ENCODE measurements at places on chromosomes 2 and 18.

DNA sequence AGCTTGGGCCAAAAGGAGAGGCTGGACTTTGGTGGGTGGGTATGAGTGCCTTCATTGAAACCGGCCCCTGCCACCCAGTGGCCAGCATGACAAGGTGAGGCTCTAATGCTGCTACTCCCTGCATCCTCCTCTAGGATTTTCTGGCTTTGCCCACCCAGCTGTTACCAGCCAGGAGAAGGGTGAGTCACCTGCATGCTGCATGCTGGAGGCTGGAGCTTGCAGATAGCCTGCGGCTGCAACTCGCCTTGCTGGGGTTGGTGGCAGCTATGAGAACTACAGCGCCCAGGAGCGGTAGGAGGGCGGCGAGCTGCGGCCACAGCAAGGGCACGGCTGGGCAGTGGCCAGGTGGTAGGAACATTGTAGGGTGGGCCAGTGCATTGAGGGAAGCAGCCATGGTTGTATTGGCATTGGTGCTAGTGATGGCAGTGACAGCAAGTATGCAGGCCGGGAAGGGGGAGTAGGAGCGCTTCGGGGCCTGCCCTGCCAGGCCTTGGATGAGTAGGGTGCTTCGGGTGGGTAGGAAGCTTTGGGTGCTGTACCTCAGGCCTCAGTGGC lies 75.4 kb upstream of the SLC35G4 start:
- no peak for DNase-seq

GRCh38 chr2:190182071-190182524 lies 119.6 kb upstream of the MSTN start:
- DNase-seq = no peak

DNA sequence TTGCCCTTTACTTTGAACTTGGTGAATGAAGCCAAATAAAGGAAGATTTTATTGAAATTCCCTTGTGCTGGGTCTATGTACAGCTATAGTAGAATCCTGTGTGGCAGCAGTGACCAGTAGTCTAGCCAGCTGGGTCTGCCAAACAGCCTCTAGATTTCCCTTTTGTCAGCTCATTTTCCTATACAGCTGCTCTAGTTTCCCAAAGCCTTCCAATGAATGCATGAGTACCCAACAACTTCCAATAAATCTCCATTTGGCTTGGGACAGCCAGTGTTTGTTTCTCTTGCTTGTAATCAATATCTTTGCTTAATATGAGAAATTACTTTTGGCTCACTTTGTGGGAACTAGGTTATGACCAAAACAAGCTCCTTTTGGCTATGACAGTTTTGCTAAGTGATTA lies 43.6 kb downstream of the SCN9A start:
- no peak for DNase-seq

- DNase-seq = no peak
Measured at GRCh38 chr2:202165945-202166344, 72.5 kb downstream of the SUMO1 start.

DNA sequence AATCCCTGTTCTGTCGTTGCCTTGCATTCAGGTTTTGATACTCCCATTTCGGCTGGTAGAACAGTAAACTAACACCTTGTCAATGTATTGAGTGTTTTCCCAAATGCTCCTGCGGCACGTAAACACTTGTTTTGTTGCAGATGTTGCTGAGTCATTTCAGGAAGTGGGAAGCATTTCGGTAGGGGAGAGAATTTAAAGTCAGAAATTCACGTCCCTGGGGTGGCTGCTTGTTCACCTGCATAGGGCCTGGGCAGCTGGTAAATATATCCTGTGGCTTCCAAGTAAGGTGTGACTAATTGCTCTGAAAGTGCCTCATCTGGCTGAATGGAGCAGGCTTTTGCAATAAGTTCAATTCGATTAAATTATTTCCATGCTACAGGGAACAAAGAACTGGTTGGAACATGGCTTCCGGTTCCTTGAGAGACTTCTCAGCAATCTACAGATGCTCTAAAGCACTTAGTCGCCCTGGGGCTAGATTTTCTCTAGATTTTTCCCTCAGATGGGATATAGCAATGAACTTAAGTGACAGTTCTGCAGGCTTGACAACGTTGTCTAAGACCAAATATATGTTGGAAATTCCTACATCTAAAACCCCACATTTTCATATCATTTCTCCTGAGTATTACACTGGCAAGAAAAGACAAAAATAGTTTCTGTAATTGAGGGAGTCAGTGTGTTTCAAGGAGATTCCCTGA lies 5.2 kb downstream of the GALR1 start:
- DNase-seq = no peak

DNA sequence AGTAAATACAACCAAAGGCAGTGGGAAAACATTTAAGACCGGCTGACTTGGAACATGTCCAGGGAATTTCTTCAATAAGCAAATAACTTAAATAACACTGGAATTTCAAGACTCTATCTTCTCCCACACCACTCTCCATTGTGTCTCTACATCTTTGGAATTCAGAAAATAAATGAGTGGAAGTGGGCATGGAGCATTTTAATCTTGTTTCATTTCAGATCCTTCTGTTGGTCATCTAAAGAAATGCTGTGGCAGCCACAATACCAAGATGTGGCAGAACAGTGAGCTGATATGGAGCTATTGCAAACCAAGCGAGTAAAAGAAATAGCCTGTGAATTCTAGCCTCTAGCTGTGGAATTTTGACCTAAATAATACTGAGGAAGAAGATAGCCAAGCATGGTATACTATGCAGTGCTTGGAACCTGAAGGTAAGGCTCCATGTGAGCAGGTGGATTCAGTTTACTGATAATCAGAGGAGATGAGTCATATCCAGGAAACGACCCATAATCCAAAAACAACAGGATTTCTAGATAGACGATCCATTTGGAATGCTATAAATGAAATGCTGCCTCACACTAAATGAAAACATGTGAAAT lies 157.1 kb upstream of the SCN7A start:
- no peak for DNase-seq

GRCh38 chr18:3046216-3046808 lies 33.4 kb upstream of the LPIN2 start:
- DNase-seq = no peak

- no peak for DNase-seq
Measured at GRCh38 chr2:132678483-132678882, 8.5 kb upstream of the LYPD1 start.

GRCh38 chr2:15956751-15957736 lies 16.7 kb downstream of the MYCN start:
- no peak for DNase-seq
